ENCODE measurements at places on chromosomes 6 and 20. TPM values are rescaled to one million over a fixed set of nuclear protein-coding genes. Genes with fewer than 3 reads are reported as not detected.
A peak's percentile ranks its signal among the peaks of the same experiment; 100 is the strongest.

DNA sequence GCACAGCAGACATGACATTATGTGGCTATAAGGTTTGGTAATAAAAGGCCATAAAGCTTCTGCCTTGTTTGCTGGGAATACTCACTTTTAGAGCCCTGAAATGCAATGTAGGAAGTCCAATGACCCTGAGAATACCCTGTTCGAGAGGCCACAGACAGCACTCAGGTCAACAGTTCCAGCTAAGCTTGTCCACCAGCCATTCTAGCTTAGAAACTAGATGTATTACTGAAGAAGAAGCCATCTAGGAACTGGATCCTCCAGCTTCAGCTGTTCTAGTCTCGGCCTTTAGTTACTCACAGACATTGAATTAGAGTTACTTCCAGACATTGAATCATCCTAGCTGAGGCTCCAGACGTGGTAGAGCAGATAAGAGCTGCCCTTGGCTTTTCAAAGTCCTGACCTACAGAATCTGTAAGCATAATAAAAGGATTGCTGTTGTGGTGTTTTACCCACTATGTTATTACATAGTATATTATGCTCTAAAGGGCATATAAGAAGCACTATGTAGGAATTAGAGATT, 84.9 kb downstream of the MMS22L start:
- no peak for DNase-seq

DNA sequence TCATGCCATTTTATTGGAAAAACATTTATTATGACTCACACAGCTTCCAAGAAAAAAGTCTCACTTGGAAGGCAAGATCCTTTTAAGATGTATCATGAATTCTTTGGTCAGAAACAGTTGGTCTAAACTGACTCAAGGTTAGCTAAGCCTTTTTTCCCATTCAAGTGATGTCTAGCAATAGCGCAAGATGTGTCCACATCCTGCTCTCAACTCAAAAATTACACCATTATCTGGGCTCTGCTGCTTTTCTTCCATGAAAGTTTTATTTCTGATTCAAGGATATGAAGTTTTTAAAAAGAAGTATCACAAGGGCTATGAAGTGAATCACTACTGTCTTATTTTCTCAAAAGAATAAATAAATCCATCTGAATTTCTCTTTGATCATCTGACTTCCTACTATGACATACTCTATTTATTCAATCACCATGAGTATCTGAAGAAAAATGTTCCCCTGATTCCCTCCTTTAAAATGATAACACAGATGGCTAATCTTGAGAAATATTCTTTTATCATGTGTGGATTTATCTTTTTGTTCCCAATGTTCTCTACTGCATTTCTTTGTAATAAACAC, 139.2 kb downstream of the AHI1 start:
- no peak for DNase-seq

DNA sequence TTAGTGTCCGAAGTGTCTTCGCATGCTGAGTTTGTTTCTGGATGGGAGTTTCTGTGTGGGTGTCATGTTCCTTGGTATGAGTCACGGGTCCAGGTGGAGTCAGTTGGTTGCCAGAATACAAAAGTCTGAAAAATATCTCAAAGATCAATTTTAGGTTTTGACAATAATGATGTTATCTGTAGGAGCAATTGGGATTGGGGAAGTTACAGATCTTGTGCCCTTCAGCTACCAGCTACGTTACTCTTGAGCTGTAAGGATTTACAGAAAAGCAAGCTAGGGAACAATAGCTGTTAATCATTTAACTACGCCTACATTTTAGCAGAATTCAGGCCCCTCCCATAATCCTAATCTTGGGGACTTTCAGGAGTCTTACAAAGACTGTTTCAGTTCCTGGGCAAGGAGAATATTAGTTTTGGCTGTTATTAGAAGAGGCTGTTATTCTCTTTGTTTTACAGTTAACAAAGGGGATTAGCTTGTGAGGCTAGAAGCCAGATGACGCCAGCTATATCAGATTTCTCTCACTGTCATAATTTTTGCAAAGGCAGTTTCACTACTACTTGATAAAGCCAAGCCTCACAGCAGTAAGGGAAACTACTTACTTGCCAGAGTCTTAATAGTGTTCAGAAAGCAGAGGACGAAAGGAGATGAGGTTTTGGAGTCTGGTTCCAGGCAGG, 15.4 kb upstream of the SLC22A16 start:
- no peak for DNase-seq

The RBBP8NL gene
- total RNA-seq = 8.7 TPM

The AURKA gene
- 66.7 TPM for total RNA-seq

GRCh38 chr6:113540466-113540865, 316.7 kb upstream of the MARCKS start:
- DNase-seq = peak; percentile 59

The SPINT4 gene
- not detected for total RNA-seq

The COL20A1 gene
- total RNA-seq = 0.15 TPM

The HLA-DQA2 gene
- total RNA-seq = not detected

DNA sequence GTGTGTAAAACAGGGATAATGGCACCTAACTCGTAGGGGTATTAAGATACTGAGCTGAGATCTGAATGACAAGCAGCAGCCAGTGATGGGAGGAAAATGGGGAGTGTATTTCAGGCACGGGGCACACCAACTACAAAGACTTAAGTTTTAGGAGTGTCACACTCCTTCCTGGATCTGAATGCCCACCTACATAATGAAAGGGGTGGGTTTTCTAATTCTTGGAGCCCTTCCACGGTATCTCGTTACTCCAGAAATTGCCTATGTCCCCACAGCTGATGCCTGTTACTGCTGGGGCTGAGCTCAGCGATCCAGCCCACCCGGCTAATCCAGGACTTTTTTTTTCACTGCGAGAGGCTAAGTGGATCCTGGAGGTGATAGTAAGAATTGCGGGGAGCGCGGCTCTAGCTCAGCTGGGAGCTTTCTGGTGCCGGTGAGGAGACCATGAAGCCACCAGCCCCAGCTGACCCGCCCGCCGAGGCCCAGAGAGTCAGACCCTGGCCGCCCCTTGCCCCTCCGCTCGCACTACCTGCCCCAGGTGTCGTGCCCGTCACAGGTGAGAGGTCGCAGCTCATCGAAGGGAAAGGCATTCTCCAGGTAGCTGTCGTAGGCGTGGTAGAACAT, 727 bp downstream of the EDEM2 start:
- DNase-seq = peak; percentile 36

The PCSK2 gene
- not detected for total RNA-seq

The BMP6 gene
- total RNA-seq = not detected

- DNase-seq = peak; percentile 70
Measured at GRCh38 chr6:10412461-10413261, 2.2 kb downstream of the TFAP2A start.

DNA sequence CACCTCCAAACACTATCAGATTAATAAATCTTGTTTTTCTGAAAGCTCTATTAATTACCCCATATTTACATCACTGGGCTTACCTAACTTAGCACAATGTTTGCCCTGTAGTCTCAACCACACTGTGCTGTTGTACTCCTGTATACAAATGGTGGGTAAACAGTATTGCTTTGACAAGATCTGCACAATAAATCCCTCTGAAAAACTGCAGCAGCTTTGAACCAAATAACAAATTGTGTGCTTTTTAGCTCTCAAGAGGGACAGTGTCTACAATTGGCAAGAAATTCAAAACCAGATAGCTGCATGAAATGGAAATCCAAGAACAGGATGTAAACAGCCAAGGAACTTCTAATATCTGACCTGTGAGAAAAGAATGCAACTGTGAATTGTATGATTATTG, 10.4 kb downstream of the KIF6 start:
- no peak for DNase-seq

GRCh38 chr6:168208854-168209253, 110.7 kb downstream of the DACT2 start:
- DNase-seq = no peak

The HCRTR2 gene
- total RNA-seq = not detected

The BCAS4 gene
- 12.4 TPM for total RNA-seq

DNA sequence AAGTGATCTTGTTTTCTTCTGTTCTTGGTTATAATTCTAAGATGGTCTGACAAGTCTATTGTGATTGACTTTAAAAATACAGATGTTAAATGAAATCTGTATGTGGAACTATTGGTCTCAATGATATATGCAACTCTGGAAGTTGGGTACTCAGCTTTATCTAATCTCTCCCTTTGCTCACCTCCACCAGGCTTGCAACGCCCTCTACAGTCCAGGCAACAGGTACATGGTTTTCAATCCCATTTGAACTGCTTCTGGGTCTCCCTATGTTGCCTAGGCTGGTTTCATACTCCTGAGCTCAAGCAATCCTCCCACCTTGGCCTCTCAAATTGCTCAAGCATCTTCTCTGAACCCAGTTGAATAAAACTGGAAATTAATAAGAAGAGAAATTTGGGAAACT, 25.6 kb upstream of the HLA-DQB1 start:
- DNase-seq = no peak

DNA sequence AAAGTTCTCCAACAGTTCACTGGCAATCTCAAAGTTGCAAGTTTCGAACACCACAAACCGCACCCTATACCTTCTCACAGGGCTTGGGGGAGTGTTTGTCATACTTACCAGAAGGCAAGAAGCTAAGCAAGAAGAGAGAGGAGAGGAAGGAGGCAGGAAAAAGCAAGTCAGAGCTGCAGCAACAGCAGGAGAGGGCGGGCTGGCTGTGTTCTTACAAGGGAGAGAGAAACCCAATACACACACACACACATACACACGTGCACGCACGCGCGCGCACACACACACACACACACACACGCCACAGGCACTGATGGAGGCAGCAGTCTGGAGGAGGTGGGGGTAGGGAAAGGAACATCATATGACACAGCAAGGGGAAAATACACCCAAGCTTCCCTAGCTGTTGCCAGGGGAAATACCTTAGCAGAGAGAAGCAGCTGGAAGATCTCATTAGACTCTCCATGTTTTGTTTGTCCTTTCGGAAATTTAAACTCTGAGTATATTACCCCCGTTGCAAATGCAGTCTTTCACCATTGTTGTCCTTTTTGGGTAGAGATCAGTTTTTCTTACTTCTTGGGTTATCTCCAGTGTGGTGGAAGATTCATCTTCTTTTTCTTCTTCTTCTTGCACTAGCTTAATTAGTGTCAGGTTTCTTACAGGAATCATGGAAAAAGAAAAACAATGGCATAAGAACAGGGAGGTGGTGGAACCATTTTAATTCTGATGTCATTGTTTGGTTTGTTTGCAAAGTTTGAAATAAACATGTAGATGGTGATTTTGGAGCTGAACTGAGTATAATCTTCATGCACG, at the start of gene TXLNB:
Gene TXLNB (minus strand): TSS at position 186 of the 807 bp plus-strand sequence. CDS start 3,099 bp downstream, outside the sequence.
- DNase-seq = peak; percentile 31

- no peak for DNase-seq
Measured at GRCh38 chr6:122818866-122819265, 29.8 kb downstream of the SMPDL3A start.

The TRIM31 gene
- total RNA-seq = not detected

DNA sequence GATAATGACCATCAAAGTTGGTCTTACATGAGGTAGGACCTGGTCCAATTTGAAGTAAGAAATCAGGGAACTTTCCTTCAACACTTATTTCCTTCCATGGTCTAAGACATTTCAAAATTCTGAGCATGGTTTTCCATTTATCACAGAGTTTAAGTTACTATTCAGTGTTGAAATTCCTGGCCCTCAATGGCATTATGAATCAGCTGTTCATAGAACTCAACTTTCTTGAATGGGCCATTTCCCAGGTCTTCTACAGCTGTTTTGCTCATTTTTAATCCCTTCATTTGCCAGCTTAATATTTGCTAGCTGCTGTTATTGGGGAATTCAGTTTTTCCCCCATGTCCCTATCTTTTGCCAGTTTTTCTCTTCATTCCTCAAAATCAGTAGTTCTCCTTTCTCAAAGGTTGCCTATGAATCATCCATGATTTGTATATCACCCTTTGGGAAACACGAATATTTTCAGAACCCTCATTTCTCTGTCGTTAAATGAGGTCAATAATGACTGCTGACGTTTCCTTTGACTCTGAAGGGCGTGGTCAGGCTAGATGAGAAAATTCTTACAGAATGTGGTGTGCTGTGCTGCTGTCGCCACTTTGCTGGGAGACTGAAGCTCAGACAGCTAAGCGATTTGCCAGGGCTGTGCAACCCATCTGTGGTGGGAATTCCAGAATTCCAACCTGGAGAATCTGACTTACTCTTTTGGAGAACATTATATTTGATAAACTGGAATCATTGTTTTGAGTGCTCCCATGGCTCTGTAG, 216.5 kb upstream of the FLRT3 start:
- no peak for DNase-seq

The TFAP2D gene
- not detected for total RNA-seq

The GMDS gene
- 30.1 TPM for total RNA-seq

The TGM2 gene
- 333 TPM for total RNA-seq

GRCh38 chr6:16851044-16851540, 89.8 kb upstream of the ATXN1 start:
- DNase-seq = no peak

The CTAGE9 gene
- not detected for total RNA-seq

The LBP gene
- total RNA-seq = not detected

DNA sequence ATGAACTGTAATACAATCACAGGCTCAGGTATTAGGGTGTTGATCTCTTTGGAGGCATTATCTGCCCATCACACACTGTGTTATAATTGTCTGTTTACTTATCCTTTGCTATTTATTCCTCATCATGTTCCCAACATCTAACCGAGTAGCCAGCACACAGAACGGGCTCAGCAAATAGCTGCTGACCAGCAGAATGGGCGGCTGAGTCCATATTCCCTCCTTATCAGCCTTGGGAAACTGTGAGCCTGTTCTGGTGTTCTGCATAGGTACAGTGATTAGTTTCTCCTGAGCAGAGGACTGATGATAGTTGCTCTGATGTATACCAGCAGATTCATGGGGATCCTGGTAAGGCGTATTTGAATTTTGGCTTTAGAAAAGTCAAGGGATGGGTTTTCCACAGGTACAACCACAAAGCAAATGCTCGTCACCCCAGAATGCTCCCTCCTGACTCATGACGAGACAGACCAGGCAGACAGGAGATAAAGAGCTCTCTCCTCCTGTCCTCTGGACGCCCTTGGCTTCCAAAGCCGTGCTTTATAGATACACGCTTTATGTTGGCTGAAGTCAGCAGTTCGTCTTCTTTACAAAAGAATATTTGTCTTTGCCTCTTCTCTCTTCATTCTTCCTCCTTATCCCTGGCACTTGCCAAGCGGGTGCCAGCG, 166.7 kb downstream of the TTLL2 start:
- no peak for DNase-seq

GRCh38 chr6:55058682-55059081, 115.6 kb upstream of the HCRTR2 start:
- DNase-seq = no peak

- DNase-seq = no peak
Measured at GRCh38 chr20:3612795-3613572, 50.2 kb downstream of the GFRA4 start.

GRCh38 chr20:56328861-56329260, 29.9 kb upstream of the FAM210B start:
- DNase-seq = peak; percentile 40

GRCh38 chr6:158772172-158772571, 47.0 kb downstream of the EZR start:
- DNase-seq = no peak

DNA sequence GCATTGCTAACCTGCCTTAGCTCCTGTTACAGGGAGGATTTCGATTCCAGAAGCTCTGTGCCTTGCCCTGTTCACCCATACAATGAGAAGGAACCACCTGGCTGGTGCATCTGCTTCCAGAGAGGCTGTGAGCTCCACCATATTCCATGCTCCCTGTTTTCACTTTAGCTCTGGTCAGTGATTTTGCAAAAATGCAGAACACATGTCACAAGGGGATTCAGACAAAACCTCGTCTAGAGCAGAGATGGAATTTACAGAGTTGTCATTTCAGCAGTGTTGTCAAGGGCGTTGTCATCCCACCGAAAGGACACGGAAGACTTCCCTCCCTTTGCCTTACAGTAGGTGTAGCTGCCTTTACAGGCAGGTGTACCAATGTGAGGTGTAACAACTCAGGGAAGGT, 223.0 kb upstream of the ARID1B start:
- no peak for DNase-seq
